ENCODE measurements at places on chromosomes 11 and 22.

DNA sequence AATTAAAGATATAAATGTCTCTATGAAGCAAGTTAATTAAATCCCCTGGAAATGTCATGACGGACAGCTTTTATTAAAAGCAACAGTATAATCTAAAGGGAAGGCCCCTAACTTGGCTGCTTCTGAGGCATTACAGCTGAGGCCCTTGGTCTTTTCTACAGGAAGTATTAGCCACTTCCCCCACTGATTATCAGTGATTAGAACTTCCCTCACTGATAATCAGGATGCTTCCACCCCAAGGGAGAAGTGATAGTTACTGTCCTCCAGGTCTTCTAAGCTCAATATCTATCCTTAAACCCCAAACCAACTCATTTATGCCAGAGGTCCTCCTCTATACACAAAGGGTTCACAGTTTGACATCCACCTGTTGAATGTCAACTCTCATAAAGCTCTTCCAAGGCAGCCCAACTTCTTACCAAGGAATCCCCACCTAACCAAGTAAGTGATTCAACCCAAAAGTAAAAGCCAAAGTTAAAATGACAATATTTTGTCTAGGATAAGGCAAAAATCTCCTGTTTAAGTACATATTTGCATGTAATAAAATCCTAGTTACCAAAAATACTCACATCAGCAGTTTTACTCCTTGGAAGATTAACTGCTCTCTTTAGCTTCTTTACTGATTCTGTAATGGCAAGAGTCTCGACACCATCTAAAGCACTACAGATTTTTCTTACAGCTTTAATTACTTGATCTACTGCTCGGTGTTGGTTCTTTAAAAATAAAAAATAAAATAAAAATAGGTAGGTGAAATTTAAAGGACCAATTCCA lies 58.6 kb upstream of the RPS13 start:
- DNase-seq: no peak

GRCh38 chr22:25892678-25893077 lies 150.7 kb downstream of the MYO18B start:
- DNase-seq: no peak

- no peak for DNase-seq
These were observed 18.4 kb upstream of the TECTA start for GRCh38 chr11:121082670-121083069.

GRCh38 chr22:49892226-49892899 lies 25.9 kb downstream of the ALG12 start:
- no peak for DNase-seq

GRCh38 chr22:46710806-46711205 lies 27.2 kb downstream of the CERK start:
- DNase-seq: no peak

All from T-helper 17 cell (primary cell).